Effector CD4-positive, alpha-beta T cell (primary cell): ENCODE measurements at places on chromosomes 2 and 18.

DNA sequence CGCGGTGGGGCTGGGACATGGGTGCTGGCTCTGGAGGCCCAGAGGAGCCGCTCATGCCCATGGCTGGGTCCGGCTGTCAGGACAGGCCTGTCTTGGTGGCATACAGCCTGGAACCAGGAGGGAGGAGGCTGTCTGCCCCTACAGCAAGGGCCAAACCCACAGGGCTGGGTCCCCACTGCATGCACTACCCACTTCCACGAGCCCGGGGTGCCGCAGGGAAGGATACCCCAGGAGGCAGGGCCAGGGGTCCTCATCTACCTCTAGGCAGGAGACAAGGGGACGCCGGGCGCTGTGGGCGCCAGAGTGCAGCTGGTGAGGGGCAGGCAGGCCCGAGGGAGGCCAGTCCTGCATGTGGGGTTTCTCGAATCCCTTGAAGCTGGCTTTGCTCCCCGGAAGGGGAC is 95.1 kb upstream of the GPC1 start:
- DNase-seq = no peak

DNA sequence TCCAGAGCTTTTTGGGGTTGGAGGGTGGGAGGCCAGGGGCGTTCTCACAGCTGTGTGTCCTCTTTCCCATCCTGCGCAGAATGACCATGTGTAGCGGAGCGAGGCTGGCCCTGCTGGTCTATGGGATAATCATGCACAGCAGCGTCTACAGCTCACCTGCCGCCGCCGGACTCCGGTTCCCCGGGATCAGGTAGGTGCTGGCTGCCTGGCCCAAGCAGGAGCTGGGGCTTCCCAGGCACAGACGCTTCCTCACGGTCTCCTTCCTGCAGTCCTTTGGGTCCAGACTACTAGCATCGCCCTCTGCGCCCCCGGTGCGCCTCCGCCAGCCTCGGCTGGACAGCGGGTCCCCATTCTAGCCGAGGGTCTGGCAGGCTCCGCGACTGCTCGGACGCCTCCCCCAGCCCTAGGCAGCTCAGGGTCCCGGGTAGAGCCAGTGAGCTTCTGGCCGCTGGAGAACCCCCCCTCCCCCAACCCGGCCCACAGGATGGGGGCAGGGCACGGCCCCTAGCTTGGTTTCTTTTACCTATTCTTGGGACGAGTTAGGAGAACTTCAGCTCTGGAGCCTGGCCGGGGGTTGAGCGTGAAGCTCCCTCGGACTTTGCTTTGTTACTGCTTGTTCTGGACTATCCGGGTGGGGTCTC is 756 bp downstream of the ADCYAP1 start:
- DNase-seq = no peak

DNA sequence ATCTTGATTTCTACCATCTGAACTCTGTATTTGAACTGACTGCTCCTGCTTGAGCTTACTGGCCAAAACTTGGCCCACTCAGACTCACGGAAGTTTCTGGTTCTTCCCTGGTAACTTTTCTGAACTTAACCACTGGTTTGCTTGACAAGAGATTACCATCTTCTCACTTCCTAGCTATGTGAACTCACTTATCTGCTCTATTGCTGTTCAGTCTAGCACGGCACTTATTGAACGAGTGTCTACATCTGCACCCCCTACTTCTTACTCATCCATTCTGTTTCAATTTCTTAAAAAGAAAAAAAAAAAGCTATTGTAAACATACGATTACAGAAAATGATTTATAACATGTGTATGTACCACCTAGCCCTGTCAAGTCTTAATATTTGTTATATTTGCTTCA is 9.0 kb downstream of the CKAP2L start:
- DNase-seq = no peak

DNA sequence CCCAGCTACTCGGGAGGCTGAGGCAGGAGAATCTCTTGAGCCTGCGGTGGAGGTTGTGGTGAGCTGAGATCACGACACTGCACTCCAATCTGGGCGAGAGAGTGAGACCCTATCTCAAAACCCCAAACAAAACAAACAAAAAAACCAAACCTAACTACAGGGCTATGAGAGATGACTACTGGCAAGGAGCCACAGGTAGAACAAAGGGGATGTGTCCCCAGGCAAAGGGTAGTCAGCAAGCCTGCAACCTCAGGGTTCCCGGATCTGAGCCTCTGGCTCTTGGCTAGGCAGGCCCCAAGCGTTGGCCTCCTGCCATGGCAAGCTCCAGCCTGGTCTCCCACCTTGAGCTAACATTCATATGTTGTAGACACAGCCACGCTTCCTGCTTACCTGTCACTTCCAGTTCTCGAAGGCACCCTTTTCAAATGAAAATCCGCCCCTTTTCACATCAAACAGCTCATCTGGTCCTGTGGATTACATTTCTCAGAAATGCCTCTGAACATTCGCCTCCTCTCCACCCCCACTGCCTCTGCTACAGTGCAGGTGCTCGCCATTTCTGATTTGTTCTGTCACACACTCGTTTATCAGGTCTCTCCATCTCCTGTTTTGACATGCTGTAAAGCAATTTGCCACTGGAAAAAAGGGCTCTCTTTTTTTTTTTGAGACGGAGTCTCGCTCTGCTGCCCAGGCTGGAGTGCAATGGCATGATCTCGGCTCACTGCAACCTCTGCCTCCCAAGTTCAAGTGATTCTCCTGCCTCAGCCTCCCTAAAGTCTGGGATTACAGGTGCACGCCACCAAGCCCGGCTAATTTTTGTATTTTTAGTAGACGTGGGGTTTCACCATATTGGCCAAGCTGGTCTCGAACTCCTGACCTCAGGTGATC is 13.1 kb upstream of the ACTR3 start:
- DNase-seq = peak; percentile 56

- no peak for DNase-seq
These were observed 80.4 kb downstream of the SGPP2 start for GRCh38 chr2:222504719-222505118.

DNA sequence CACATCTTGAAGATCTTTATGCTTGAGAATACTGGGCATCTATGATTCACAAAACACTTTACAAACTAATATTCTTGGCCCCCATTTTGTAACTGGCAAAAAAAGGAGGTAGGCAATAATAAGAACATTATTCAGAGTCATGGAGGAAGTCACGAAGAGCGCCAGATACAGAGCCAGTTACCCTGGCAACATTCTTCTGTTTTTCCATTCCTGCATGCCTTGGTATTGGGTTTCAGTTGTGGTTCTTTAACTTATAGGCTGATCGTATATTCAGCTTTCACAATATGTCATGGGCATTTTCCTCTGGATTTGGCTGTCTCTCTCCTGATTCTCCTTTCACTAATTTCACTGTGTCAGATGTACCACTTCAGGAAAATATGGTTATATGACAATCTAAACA is 234.7 kb downstream of the HRH4 start:
- no peak for DNase-seq

DNA sequence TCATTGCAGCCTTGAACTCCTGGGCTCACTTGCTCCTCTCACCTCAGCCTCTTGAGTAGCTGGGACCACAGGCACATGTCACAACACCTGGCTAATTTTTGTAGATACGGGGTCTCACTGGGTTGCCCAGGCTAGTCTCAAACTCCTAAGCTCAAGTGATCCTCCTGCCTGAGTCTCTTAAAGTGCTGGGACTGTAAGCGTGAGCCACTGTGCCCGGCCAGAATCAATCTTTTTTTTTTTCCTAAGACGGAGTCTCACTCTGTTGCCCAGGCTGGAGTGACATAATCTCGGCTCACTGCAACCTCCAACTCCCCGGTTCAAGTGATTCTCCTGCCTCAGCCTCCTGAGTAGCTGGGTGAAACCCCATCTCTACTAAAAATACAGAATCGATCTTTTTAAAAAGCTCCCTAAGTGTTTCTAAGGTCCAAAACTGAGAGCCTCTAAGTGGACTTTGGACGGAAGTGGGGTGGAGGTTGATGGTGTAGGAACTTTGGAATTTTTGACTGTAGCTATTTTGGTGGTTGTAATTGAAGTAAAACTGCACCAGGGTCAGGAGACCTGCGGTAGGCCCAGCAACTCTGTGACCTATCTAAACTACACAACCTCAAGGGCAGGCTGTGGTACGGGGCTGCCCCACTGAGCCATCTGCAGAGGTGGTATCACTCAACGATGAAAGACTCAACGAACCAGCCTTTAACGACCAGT is 82.9 kb downstream of the POLR1A start:
- no peak for DNase-seq

DNA sequence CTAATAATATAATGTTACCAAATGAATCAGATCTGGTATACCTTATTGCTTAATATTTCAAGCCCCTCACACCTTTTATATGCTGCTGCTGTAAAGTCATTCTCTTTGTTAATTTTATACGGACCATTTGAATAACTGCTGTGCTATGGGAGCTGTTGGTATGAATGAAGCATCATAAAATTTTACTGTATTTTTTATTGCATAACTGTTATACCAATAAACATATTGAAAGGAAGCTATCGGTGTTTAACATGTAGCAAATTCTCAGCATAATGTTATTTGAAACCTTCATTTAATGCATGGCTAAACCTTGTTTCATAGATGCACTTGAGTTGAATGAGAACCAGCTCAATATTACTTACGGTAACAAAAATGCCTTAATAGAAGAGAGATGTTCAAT is 1040.3 kb downstream of the SOCS6 start:
- DNase-seq = no peak

- DNase-seq = no peak
These were observed 3.1 kb downstream of the MLPH start for GRCh38 chr2:237490009-237490711.

DNA sequence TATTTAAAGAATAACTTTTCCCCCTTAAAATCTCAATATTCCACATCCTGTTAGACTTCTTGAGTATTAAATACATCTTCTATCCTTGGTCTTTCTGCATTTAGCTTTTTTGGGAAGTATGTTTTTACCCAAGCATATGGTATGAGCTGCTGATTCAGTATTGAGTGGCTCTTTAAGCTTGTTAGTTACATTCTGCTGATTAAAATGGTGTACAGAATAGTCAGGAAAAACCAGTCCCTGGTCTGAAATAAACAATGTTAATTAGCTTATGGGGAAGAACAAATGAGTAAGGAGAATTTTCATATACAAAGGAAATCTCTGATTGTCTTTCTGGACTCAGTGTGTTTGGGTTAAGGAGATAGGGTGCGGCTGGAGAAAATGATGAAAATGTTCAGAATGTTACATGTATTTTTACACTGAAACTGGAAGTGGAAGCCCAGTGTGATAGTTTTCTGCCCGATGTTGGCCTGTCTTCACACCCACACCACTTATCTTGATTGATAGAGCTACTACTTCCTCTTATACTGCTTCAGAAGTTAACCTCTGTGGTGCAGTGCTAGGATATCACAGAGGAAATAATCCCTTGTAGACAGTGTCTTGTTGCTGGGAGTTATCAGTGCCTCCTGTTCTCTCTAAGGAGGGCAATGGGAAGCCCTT is 84.0 kb downstream of the MSH2 start:
- no peak for DNase-seq

- DNase-seq = peak; percentile 28
These were observed at the start of gene GPR155 for GRCh38 chr2:174486563-174487107. GPR155 (minus strand) TSS chr2:174487029; CDS start chr2:174481956, 5,073 bp downstream.

DNA sequence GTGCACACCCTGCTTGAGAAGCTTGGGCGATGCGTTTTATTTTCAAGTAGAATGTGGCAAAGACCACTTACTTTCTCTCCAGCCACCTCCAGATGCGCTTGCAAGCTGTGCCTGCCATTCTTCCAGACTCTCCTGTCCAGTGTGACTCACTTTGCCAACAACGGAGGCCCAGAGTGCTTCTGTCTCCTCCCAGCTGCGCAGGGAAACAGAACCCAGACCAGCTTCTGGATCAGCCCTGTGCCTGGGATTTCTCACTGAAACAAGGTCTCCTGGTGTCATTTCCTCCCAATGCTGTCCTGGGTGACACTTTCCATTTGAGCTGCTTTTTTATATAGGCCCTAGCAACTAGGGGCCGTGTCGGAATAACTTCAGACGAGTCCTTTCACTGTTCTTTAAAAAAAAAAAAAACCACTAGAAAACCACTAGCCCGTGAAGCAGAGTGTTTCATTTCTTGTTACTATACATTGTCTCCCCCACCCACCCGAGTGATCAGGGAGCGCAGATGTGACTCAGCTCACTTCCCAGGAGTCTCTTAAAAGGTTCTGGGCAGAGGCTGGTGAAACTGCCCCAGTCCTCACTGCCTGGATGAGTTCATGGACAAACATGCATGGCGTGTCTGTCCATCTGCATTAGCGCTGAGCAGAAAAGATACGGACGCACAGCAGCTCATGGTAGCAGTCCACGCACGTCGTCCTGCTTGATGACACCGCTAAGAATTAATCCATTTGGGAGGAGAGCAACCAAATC is 25.3 kb upstream of the RPL31 start:
- no peak for DNase-seq

GRCh38 chr2:48504647-48505327 is 25.2 kb upstream of the STON1 start:
- no peak for DNase-seq

DNA sequence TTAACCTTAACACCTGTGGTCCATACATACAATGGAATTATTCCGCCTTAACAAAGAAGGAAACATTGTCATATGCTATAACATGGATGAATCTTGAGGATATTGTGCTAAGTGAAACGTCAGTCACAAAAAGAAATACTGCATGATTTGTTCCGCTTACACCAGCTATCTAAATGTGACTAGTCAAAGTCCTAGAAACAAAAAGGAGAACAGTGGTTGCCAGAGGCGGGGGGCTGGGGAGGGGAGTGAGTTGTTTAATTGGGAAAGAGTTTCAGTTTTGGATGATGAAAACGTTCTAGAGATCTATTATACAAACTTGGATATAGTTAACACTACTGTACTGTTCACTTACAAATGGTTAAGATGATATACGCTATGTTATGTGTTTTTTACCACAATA is 72.0 kb downstream of the SPRED2 start:
- DNase-seq = no peak

DNA sequence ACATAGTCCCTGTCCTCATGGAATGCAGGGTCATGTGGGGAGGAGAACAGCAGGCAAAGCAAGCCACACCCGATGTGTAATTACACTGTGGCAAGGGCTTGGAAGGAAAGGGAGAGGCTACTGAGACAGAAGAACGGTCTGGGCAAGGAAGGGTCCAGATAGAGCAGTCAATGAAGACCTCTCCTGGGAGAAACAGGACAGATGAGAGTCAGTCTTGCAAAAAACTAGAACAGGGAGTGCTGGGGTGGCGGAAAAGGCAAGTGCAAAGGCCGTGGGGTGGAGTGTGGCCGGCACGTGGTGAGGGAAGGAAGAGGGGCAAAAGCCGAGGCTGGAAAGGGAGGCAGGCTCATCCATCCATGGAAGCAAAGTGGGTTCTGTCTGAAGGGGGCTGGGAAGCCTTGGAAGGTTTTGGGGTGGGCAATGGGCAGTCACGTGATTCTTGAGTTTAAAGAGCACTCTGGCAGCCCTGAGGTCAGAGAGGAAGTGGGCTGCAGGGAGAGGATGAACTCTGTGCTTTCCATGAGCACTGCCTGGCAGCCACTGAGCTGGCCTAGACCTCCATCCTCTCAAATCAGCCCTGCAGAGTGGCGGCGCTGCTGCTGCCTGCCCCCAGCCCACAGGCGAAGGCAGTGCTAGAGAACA is 182.2 kb downstream of the INHBB start:
- DNase-seq = no peak
